Activated naive CD4-positive, alpha-beta T cell (primary cell): ENCODE measurements at places on chromosomes 5 and 9.

- no peak for DNase-seq
Observed at GRCh38 chr5:88085462-88085861, 183.2 kb downstream of the TMEM161B start.

DNA sequence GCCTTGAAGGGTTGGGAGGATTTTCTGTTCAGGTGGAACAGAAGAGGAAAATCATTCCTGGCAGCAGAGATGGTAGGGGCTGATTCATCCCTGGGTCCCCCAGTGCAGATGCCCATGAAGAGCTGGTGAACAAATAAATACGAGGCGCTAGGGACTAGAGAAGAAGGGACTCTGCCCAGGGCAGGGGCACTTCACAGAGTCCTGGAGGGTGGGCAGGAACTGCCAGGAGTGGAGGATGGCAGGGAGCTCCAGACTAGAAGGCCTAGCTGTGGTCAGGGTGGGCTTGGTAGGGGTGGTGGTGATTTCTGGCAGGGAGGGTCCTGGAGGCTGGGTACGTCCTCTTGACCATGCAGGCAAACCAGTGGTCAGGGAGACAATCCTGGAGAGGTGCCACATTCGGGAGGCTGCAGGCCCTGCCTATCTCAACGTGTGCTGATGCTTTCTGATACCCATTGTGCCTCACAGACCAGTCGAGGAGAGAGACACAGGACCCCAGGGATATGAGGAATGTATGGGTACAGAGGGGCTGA, 69.9 kb downstream of the CRB2 start:
- no peak for DNase-seq

GRCh38 chr5:176723440-176723839, 76.2 kb downstream of the TSPAN17 start:
- DNase-seq, result no peak

DNA sequence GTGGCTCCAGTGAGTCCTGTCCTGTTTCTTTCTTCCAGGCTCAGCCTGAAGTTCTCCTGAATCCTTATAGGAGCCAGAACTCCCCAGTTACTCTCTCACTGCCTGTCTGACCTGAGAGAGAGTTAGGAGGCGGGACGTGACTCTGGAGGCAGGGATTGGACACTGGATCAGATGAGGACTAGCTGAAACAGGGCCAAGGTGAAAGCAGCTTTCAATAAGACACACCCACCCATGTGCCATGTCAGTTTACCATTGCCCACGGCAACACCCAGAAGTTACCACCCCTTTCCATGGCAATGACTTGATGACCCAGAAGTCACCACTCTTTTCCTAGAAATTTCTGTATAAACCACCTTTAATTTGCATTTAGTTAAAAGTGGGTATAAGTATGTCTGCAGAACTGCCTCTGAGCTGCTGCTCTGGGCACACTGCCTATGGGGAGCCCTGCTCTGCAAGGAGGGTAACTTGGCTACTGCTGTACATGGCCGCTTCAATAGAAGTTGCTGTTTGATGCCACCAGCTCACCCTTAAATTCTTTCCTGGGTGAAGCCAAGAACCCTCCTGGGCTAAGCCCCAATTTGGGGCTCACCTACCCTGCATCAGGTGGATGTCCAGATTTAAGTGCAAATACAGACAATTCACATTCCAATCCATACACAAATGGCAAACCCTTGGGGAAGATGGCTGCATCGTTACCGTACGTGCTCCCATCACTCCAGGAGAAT, 13.7 kb downstream of the FCN2 start:
- no peak for DNase-seq

DNA sequence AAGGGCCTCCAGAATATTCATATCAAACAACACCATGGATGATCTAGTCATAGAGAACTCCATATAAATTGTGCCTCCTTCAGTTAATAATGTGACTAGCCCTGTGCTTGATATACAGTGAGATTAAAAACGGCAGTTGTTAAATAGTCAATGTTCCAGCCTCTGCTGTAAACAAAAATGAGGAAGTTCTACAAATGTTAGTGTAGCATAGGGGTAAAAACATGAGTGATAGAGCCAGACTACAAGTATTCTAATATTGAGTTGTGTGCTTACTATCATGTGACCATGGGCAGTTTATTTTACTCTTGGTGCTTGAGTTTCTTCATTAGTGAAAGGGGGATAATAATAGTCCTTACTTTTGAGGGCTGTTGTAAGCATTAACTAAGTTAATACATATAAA, 43.3 kb upstream of the SLCO6A1 start:
- no peak for DNase-seq

GRCh38 chr5:17257705-17258273, 40.4 kb downstream of the BASP1 start:
- no peak for DNase-seq
